ENCODE measurements at places on chromosomes 3 and 15.

DNA sequence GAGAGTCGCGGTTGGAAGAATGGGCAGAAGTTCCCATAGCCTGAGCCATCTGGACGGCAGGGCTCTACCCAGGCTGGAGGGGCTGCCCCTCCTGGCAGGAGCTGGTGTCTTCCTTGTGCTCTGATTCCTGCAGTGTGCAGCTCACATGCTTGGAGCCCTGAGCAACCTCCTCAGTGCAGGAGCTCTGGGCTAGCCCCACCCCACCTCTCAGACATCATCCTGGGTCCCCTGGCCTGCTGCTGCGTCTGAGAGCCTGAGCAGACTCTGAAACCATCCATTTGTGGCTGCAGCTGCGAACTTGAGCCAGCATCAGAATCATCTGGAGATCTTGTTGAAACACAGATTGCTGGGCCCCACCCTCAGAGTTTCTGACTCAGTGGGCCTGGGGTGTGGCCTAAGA is 42.8 kb downstream of the POMGNT2 start:
- H3K27me3 ChIP-seq, result no peaks in the 10 kb centered on the region
- no peak for DNase-seq
- H3K4me3 ChIP-seq, result no peak overlapping the region
- no peaks in the 10 kb centered on the region for H3K36me3 ChIP-seq
- H3K4me1 ChIP-seq, result peaks cover 7% of the 10 kb centered on the region

DNA sequence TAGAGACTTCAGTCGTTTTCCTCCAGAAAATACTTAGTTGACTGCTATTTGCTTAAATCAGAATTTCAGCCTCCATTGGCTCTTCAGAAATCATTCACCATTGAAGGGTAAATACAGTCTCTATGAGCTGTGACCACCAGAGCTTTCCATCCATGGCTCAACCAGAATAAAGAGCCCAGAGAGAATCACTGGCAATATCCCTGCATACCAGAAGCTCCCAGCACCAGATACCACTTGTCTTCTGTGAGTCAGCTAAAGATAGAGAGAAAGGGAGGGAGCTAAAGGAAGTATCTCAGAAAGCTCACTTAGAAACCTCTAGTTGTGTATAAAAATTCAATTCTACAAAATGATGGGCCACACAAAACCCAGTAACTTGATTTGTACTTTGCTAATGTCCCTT is 115.2 kb upstream of the TMCO5A start:
- DNase-seq, result no peak
- H3K4me3 ChIP-seq, result no peak overlapping the region
- no peaks in the 10 kb centered on the region for H3K27me3 ChIP-seq

DNA sequence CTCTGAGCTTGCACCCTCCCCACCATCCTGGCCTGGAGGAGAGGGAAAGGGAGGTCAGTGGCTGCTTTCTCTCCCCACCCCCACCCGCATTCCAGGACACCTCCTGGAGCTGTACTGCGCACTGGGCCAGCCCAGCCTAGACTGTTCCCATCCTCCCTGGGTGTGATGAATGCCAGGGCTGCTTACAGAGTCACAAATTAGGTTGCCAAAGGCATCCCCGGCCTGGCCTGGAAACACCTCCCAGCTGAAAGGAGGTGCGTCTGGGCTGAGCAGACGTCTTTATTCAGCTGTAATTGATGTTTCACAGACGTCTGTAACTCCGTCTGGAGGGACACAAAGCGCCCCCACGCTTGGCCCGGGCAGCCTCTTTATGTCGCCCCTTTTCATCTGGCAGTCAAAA is 47.6 kb downstream of the RHCG start:
- no peak overlapping the region for H3K4me3 ChIP-seq
- H3K27ac ChIP-seq, result no peak overlapping the region
- no peaks in the 10 kb centered on the region for H3K36me3 ChIP-seq
- H3K4me1 ChIP-seq, result no peaks in the 10 kb centered on the region

- no peak for DNase-seq
- H3K27me3 ChIP-seq, result no peaks in the 10 kb centered on the region
- no peaks in the 10 kb centered on the region for H3K4me1 ChIP-seq
- no peak overlapping the region for H3K27ac ChIP-seq
These were observed 17.9 kb downstream of the GP9 start for GRCh38 chr3:129078510-129078909.

- H3K4me3 ChIP-seq, result no peak overlapping the region
- DNase-seq, result no peak
- H3K36me3 ChIP-seq, result no peaks in the 10 kb centered on the region
These were observed 44.0 kb downstream of the ANAPC13 start for GRCh38 chr3:134441821-134442220.
